Fibroblast of the aortic adventitia (primary cell): ENCODE measurements at places on chromosomes 7 and 10. TPM values are rescaled to one million over a fixed set of nuclear protein-coding genes. Genes with fewer than 3 reads are reported as not detected.

Gene PPP1R17
- total RNA-seq: not detected in 2 replicates

Gene VGF
- not detected in 2 replicates for total RNA-seq

Gene PIP
- not detected in 2 replicates for total RNA-seq

Gene COG5
- 53.1 and 53.8 TPM in 2 replicates for total RNA-seq

Gene BAMBI
- 1.4 and 12.8 TPM in 2 replicates for total RNA-seq

Gene TMEM213
- 0.33 TPM in 1 of 2 replicates, not detected in the other for total RNA-seq

Gene LMOD2
- total RNA-seq: not detected in 2 replicates
